K562 (cell line): ENCODE measurements at places on chromosomes 7 and 10. TPM values are rescaled to one million over a fixed set of nuclear protein-coding genes. Genes with fewer than 3 reads are reported as not detected.

LIPF gene
- total RNA-seq = not detected in 2 replicates

NPFFR1 gene
- not detected in 2 replicates for total RNA-seq

NAT16 gene
- not detected in 2 replicates for total RNA-seq

TFEC gene
- total RNA-seq = not detected in 2 replicates

DPYSL4 gene
- 0.11 TPM in 1 of 2 replicates, not detected in the other for total RNA-seq

PDE6C gene
- total RNA-seq = not detected in 2 replicates

MGMT gene
- 0.16 and 0.29 TPM in 2 replicates for total RNA-seq

CTAGE8 gene
- total RNA-seq = 0.11 TPM in 1 of 2 replicates, not detected in the other

PON1 gene
- total RNA-seq = not detected in 2 replicates

NODAL gene
- total RNA-seq = not detected in 2 replicates

FXYD4 gene
- not detected in 2 replicates for total RNA-seq

WDFY4 gene
- total RNA-seq = 0.02 and 0.29 TPM in 2 replicates

HOXA10 gene
- total RNA-seq = not detected in 2 replicates

FAM24A gene
- total RNA-seq = not detected in 2 replicates

RBP3 gene
- not detected in 2 replicates for total RNA-seq

GATA3 gene
- 0.24 and 0.25 TPM in 2 replicates for total RNA-seq

CNPY1 gene
- total RNA-seq = not detected in 2 replicates
